ENCODE measurements at places on chromosomes 2 and 18.
A peak's percentile ranks its signal among the peaks of the same experiment; 100 is the strongest.

DNA sequence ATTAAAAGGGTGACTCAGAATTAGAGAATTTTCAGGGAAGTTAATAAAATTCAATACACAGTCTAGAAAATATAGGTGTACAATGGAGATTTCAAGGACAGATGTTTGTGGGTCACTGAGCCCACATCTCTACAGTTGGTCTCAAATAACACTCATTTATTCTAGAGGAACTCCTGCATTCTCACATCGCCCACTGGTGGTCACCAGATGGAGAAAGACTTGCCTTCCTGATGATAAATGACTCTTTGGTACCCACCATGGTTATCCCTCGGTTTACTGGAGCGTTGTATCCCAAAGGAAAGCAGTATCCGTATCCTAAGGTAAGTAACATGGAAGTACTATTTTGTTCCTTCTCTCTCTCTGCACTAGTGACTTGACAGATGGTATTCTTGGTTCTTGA is 1297.1 kb downstream of the DPP10 start:
- peak; percentile 0 for DNase-seq

DNA sequence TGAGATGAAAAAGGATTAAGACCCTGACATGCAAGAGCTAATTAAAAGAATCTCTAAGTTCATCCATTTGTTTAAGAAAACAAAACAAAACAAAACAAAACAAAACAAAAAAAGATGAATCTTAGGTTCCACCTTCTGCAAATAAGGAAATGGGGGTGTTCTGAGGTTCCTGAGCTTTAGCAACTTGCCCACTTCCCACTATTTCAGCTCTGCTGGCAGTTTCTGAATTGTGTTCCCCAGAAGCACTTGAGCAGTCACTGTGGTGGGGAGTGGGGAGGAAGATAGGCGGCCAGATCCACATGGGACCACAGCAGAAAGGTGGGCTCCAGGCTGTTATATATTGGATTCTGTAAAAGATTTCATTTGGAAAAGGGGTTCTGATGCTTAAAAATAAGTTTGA is 20.3 kb downstream of the INO80C start:
- no peak for DNase-seq

GRCh38 chr18:12652861-12653401 is 5.0 kb downstream of the SPIRE1 start:
- DNase-seq = no peak

DNA sequence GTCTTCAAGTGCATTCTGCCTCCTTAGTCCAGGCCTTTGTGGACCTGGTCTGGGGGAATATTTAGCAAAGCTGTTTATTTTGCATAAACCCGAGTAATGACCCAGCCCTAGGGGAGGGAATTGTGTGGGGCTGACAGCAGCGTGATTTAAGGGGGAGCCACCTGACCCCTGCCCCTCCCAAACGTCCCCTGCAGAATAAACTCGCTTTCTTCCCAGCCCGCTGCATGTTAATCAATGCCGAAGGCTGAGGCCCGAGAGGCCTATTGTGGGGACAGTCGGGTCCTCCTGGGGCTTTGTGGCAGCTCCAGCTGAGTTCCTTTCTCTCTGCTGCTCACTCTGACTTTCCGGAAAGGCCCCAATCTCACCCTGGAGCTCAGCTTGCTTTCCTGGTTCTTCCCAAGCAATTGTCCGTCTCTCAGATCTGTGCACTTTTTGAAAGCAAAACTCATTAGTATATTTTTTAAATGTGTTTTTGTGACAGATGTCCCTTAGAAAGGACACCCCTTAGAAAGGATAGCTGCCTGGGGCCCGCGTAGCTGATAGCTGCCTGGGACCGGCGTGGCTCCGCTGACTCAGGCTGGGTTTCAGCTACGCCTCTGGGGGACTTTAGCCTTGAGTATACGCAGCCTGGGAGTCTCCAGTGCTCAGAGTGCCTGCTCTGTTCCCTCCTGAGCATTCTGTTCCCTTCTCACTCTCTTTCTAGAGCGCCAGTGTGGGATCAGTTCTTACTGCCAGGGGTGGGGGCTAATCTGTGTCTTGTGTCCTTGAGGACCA is 158.3 kb downstream of the GLI2 start:
- DNase-seq = peak; percentile 84

GRCh38 chr2:31020713-31021112 is 117.5 kb downstream of the GALNT14 start:
- DNase-seq = no peak

- DNase-seq = no peak
Measured at GRCh38 chr2:64643838-64644457, 9.8 kb downstream of the SERTAD2 start.

- DNase-seq = no peak
Measured at GRCh38 chr18:24786027-24786426, 325.6 kb downstream of the HRH4 start.

- DNase-seq = no peak
Measured at GRCh38 chr2:11983870-11984269, 237.4 kb downstream of the LPIN1 start.

- no peak for DNase-seq
Measured at GRCh38 chr2:54063967-54064535, 51.4 kb upstream of the ACYP2 start.

DNA sequence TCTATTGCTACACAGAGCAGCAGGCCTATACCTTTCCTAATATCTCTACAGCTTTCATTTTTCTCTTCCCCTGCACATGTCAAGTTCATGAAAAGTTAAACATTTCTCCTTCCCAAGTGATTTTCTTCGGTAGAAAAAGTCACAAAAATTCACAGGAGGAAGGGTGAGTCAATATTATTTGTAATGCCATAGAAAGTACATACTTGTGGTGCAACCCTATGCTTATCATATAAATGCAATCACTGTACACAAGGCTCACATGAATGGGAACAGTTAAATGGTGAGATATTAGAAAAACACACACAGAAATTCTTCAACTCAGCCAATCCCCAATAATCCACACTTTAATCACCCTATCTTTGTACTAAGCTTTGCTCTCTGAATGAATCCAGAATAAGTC is 651.6 kb downstream of the LRRTM4 start:
- no peak for DNase-seq

DNA sequence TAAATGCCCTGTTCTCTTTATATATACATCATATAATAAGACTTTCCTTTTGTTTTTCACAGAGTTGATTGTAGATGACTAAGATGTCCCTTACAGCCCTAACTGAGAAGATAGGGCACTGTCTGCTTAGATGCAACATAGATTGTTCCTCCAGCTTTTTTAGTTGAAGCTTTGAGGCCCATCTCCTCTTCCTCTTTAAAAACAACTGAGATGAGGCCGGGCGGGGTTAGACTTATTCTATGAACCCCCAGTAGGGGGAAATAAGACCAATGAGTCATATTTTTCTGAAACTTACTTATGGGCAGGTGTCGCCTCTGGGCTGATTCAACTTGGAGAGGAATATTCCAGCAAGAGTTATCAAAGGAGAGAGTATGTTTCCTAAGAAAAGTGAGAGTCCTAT is 84.6 kb downstream of the FBXO15 start:
- no peak for DNase-seq

DNA sequence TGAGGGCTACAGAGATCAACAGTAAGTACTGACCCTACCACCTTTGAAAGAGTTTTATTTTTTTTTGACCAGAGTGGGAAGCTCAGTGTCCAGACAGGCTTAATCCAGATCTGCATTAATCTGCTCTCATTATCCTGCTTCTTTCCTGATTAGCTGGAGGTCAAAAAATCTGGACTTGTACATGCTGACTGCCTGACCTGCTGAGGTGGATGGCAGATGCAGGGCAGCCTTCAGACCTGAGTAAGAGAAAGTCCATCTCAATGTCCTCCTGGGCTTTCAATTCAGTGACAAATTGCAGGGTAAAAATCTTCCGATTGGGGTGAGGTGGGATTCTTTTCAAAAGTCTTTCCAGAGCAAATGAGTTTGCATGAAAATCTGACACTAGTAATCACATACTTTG is 998.8 kb upstream of the PIK3C3 start:
- no peak for DNase-seq

GRCh38 chr18:59908799-59909198 is 9.0 kb downstream of the PMAIP1 start:
- no peak for DNase-seq

DNA sequence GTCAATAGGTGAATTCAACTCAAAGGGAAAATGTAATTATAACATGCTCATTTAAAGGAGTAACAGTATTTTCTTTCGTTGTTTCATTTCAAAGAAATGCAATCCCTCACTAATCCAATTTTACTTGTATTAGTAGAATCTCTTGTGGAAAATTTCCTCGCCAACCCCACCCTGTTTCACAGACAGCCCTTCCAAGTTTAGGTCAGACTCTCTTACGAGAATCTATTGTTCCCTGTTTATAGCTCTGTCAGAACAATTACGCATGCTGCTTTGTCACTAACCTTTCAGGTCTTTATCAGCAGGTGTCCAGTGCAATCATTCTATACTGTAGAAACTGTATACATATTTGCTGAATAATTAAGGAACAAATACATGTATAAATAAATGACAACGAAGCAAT is 657.8 kb upstream of the LINC00305 start:
- DNase-seq = no peak

- DNase-seq = no peak
Measured at GRCh38 chr18:61975526-61976326, 82.9 kb upstream of the RNF152 start.

DNA sequence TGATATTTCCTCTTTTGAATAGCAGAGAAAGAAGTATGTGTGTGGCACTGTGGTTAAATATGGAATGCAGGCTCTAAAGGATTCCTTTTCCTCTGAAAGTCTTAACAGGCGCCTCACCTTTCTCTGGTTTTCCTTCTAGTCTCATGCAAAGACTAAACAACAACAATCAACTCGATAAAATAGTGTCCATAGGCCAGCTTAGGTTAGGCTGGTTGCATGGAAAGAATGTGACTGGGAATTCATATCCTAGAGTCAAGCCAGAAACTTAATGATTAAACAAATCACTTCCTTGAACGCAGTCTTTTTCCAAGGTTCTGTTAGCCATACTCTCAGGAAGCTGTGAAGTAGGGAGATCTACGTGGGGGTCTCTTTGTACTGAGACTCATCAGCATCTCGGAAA is 800.8 kb upstream of the ID2 start:
- DNase-seq = no peak

- no peak for DNase-seq
Measured at GRCh38 chr18:6741232-6741663, 11.7 kb downstream of the ARHGAP28 start.

DNA sequence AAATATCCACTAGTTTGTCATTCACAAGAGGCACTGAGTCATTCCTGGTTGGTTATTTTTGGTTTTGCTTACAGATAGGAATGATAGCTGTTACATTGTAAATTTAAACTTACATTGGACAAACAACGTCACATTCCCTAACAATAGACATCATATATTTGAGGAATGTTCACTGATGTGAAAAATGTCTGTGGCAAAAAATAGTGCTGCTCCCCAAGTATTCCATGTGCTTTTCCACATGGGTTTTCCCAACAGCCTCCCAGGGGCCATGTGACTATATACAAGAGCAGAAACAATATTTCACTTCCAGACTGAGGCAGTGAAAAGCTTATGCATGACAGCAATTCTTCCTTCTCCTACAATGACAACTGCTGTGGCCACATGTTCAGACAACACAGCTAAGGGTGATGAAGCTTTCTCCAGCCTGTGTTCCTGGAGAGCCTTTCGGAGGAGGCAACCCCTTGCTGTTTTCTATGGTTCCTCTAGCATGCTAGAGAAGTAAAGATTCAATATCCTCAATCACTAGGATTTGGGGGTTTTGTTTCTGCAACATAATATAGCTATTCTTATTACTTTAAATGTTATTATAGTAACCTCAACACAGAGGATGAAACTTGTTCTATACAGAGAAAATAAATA is 202.7 kb downstream of the PTH2R start:
- no peak for DNase-seq

- DNase-seq = no peak
Measured at GRCh38 chr2:72159211-72159993, 11.7 kb upstream of the CYP26B1 start.

- DNase-seq = no peak
Measured at GRCh38 chr2:216934151-216934550, 74.3 kb upstream of the TNP1 start.

- no peak for DNase-seq
Measured at GRCh38 chr2:156511803-156512202, 75.6 kb downstream of the GPD2 start.

DNA sequence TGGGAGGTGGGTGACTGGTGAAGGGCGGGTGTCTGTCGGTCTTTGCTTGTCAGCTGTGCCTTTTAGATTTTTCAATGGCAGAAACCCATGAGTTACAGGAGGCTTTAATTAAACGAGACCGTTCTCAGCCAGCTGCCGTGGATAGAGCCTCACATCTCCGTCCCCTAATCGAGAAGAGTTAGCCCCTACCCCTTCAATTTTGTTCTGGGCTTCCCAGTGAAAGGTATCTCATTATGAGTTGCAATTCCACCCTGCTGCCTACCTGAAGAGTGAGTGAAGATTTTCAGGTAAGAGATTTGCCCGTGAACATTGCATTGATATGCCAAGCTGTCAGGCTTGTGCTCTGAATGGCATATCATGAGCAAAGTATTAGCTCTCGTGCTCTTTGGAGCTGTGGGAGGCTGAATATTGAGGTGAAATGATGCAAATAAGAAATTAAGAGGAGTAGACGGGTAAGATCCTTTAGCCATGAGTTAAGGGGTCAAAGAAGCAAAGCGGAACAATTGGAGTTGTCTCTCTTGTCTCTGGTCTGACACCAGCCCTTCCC is 118.7 kb upstream of the MSTN start:
- DNase-seq = peak; percentile 6

GRCh38 chr18:50166901-50167300 is 28.0 kb downstream of the MYO5B start:
- DNase-seq = no peak

DNA sequence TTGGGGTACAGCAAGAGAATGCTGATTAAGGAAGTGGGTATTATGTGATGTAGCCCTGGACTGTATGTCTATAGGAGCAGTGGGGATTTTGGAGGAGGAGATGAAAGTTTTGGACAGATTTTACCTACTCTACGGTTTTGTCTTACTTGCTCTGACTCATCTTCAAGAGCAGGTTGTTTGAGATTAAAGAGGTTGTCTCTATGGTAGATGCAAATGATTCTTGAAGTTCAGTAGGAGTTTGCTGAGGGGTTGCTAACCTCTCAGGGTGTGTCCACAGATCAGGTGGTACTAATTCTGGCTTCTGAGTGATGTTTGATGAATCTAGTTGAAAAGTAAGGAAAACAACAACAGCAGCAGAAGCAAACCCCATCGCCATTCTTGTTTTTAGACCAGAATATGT is 9.7 kb upstream of the SERPINB12 start:
- no peak for DNase-seq

GRCh38 chr2:192140236-192140839 is 54.4 kb downstream of the TMEFF2 start:
- no peak for DNase-seq

DNA sequence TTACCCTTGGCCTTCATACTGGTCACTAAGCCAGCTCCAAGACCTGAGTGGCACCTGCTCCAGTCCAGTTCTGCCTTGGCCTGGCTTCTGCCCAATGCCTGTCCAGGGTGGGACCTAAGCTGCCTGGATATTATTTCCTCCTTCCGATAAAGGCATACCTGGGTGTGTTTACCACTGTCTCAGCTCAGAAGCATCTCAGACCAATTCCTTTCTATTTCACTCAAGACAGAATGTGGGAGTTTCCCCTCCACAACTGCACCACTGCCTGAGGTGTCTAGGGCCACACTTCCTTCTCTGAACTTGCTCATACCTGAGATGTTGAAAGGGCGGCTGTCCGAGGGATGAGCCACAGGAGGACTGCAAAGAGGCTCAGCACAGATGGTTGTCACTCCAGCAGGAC is 18.4 kb upstream of the CAB39 start:
- DNase-seq = no peak
